ENCODE measurements at places on chromosomes 7 and 10. TPM values are rescaled to one million over a fixed set of nuclear protein-coding genes. Genes with fewer than 3 reads are reported as not detected.
A peak's percentile ranks its signal among the peaks of the same experiment; 100 is the strongest.

CRYGN gene
- total RNA-seq, result not detected

LRRC18 gene
- total RNA-seq, result not detected

PRLHR gene
- total RNA-seq, result not detected

ASAH2B gene
- total RNA-seq, result 19.6 TPM

MRC1 gene
- total RNA-seq, result not detected

DNAAF5 gene
- 66.3 TPM for total RNA-seq

CYP26C1 gene
- not detected for total RNA-seq

STEAP2 gene
- 4.7 TPM for total RNA-seq

MNX1 gene
- total RNA-seq, result 3.7 TPM

LRIT1 gene
- total RNA-seq, result not detected

CEP55 gene
- total RNA-seq, result 62.6 TPM

DNA sequence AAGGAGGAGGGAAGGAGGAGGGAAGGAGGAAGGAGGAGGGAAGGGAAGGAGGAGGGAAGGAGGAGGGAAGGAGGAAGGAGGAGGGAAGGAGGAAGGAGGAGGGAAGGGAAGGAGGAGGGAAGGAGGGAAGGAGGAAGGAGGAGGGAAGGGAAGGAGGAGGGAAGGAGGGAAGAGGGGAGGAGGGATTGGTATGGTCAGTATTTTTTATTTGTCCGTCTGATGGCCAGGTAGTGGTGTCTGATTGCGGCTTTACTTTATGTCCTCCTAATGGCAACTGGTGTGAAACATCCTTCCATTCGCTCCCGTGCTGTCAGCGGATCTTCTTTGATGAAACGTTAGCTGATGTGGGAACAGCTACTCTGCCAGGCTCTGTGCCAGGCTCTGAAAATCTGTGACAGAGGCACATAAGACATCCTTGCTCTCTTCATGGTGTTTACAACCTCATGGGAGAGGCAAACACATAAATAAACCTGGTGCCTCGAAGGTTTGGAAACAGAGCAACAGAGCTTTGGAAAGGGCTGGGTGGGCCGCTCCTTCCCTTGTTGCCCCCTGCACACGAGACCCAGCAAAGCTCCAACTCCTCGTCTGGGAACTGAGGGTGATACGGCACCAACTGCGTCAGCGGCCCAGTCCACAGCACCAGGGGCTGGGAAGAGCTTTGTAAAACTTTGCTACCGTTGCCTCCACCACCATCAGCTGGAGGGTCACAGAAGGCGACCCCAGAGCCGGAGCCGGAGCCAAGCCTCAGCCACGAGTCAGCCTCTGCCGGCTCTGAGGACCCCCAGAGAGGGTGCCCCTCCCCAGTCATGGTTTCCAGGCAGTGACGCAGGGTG lies 40.3 kb downstream of the PDGFA start:
- H3K4me1 ChIP-seq, result peaks cover 7% of the 10 kb centered on the region
- no peaks in the 10 kb centered on the region for H3K27me3 ChIP-seq
- DNase-seq, result no peak
- no peak overlapping the region for H3K4me3 ChIP-seq
- no peak overlapping the region for H3K27ac ChIP-seq

DNA sequence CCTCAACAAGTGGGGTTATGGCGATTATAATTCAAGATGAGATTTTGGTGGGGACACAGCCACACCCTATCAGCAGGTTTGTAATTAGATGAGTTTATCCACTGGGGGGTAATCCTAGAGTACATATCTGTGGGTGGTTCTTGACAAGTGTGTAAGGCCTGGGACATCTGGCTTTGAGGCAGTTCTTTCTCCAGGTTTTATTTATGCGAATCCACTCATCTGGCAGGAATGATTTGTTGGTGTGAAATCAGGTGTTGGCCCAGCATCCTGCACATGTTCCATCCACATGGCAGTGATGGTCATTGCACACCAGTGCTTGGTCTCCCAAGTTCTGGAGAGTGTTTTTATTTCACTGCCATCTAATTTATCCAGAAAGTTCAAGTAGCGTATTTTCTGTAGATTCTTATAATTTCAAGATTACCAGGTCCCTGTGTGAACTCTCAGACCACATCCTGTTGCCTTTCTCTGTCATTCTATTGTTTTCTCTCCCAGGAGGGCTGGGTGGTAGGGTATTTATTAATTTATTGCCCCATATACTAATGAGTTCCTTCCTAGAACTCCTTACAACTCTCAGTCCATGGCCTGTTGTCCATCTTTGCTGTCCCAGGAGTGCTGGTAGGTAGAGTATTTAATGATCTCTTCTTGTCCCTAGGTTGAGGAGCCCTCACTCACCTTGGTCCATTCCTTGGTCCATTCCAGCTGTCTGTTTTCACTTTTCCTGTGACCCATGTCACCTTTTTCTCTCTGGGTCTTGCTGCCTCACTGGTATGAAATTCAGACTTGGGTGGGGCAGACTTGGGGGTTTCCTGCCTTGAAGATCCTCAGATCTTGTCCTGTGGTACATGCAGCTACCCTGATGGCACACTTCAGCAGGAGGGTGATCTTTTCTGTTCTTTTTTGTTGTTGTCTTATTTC lies 10.4 kb downstream of the RALA start:
- peaks cover 10% of the 10 kb centered on the region for H3K36me3 ChIP-seq
- no peaks in the 10 kb centered on the region for H3K27me3 ChIP-seq
- no peak overlapping the region for H3K27ac ChIP-seq
- DNase-seq, result no peak
- no peaks in the 10 kb centered on the region for H3K4me1 ChIP-seq

GRCh38 chr7:46716926-46717325 lies 795.9 kb upstream of the IGFBP3 start:
- no peak for DNase-seq
- H3K27me3 ChIP-seq, result no peaks in the 10 kb centered on the region
- H3K36me3 ChIP-seq, result no peaks in the 10 kb centered on the region
- no peak overlapping the region for H3K27ac ChIP-seq

- no peaks in the 10 kb centered on the region for H3K36me3 ChIP-seq
- no peak overlapping the region for H3K27ac ChIP-seq
- no peak overlapping the region for H3K4me3 ChIP-seq
- no peak for DNase-seq
- H3K4me1 ChIP-seq, result no peaks in the 10 kb centered on the region
- H3K27me3 ChIP-seq, result no peaks in the 10 kb centered on the region
Observed at GRCh38 chr10:120392671-120393079, 64.4 kb upstream of the PLPP4 start.

GRCh38 chr7:77933394-77933793 lies 134.8 kb downstream of the PHTF2 start:
- DNase-seq, result peak; percentile 45
- H3K4me3 ChIP-seq, result no peak overlapping the region
- no peak overlapping the region for H3K27ac ChIP-seq
- no peaks in the 10 kb centered on the region for H3K27me3 ChIP-seq
- peaks cover 6% of the 10 kb centered on the region for H3K4me1 ChIP-seq

- no peak overlapping the region for H3K4me3 ChIP-seq
- DNase-seq, result no peak
- H3K27ac ChIP-seq, result no peak overlapping the region
- no peaks in the 10 kb centered on the region for H3K4me1 ChIP-seq
Observed at GRCh38 chr10:8336629-8337331, 282.3 kb downstream of the GATA3 start.

- H3K4me3 ChIP-seq, result no peak overlapping the region
- no peaks in the 10 kb centered on the region for H3K27me3 ChIP-seq
- no peak overlapping the region for H3K27ac ChIP-seq
- H3K36me3 ChIP-seq, result no peaks in the 10 kb centered on the region
- DNase-seq, result no peak
Observed at GRCh38 chr7:44958645-44959344, 20.0 kb downstream of the MYO1G start.

GRCh38 chr7:110486549-110486948 lies 604.4 kb upstream of the LRRN3 start:
- H3K4me1 ChIP-seq, result no peaks in the 10 kb centered on the region
- no peak overlapping the region for H3K27ac ChIP-seq

GRCh38 chr10:61895898-61896600 lies 5.5 kb upstream of the ARID5B start:
- H3K27ac ChIP-seq, result no peak overlapping the region
- H3K4me1 ChIP-seq, result peaks cover 41% of the 10 kb centered on the region
- DNase-seq, result peak; percentile 78
- no peaks in the 10 kb centered on the region for H3K36me3 ChIP-seq
- no peak overlapping the region for H3K4me3 ChIP-seq
- no peaks in the 10 kb centered on the region for H3K27me3 ChIP-seq

GRCh38 chr7:16644636-16645592 lies 640 bp downstream of the ANKMY2 start:
- 0 out of 2 replicates have a peak overlapping the region, but pooled peaks have one; percentile 12 for H3K27ac ChIP-seq
- H3K36me3 ChIP-seq, result no peaks in the 10 kb centered on the region
- peak overlapping the region; percentile 95 for H3K4me3 ChIP-seq
- DNase-seq, result peak; percentile 41
- no peaks in the 10 kb centered on the region for H3K27me3 ChIP-seq

GRCh38 chr10:108545921-108546320 lies 1377.4 kb downstream of the XPNPEP1 start:
- no peak for DNase-seq
- H3K4me3 ChIP-seq, result no peak overlapping the region
- no peak overlapping the region for H3K27ac ChIP-seq
- no peaks in the 10 kb centered on the region for H3K27me3 ChIP-seq

- H3K4me1 ChIP-seq, result peaks cover 24% of the 10 kb centered on the region
- H3K4me3 ChIP-seq, result peak overlapping the region; percentile 35
- no peaks in the 10 kb centered on the region for H3K27me3 ChIP-seq
- no peaks in the 10 kb centered on the region for H3K36me3 ChIP-seq
- DNase-seq, result peak; percentile 43
Observed at GRCh38 chr7:101114492-101114891, 12.4 kb upstream of the SERPINE1 start.

- peak; percentile 63 for DNase-seq
- H3K4me3 ChIP-seq, result no peak overlapping the region
- no peak overlapping the region for H3K27ac ChIP-seq
Observed at GRCh38 chr10:6912424-6912823, 332.3 kb upstream of the PRKCQ start.

- H3K27ac ChIP-seq, result no peak overlapping the region
- no peak overlapping the region for H3K4me3 ChIP-seq
- no peaks in the 10 kb centered on the region for H3K36me3 ChIP-seq
- H3K27me3 ChIP-seq, result no peaks in the 10 kb centered on the region
- H3K4me1 ChIP-seq, result no peaks in the 10 kb centered on the region
- DNase-seq, result no peak
Observed at GRCh38 chr10:119415536-119416503, 126.7 kb downstream of the RGS10 start.

DNA sequence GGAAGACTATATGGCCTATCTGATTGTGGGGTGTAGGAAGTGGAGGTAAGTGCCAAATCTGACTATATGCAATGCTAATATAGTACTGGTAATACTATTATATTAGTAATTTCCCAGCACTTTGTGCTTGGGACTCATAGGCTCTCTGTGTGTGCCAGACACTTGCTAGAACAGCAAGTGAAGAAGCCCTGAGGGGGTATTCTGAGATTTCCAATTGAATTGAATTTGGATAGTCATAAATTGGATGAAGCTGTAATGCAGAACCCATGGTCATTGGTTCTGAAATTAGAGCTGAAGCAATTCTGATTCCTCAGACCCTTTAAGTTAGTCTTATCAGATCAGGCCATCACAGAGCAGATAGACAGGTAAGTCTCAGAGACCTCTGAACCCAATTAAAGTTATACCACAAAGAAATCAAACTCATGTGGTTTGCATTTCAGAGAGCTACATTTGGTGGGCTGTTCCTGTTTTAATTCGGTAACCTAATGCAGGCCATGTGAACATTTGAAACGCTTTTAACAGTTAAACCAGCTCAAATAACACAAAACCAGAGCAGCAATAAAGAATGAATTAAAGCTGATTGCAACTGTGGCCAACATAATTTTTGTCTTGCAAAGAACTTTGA lies 179.5 kb downstream of the CREB5 start:
- no peak for DNase-seq
- H3K4me1 ChIP-seq, result peaks cover 15% of the 10 kb centered on the region
- no peaks in the 10 kb centered on the region for H3K36me3 ChIP-seq
- no peak overlapping the region for H3K27ac ChIP-seq

DNA sequence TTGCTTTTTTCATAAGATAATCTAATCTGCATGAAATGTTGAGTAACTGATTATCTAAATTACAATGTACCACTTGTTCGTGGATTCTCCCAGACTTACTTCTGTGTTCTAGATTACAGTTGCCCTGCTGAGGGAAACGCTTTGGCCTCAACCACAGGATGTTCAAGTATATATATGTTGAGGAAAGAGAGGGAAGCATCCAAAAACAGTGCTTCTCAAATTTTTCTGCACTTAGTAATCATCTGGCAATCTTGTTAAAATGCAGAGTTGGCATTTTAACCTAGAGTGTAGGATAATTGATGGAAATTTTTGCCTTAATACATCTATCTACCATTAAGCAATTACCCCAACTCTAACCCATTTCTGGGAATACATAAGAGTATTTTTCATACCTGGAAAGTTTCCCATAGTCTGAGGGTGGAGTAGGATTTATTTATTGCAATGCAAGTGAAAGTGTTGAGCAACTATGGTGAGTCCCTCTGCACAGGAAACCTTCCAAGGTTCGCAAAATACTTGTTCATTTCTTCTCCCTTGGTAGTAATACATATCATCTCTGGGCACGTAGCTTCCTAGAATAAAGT lies 59.6 kb upstream of the C1GALT1 start:
- no peaks in the 10 kb centered on the region for H3K27me3 ChIP-seq
- peak; percentile 46 for DNase-seq
- H3K36me3 ChIP-seq, result no peaks in the 10 kb centered on the region
- peaks cover 16% of the 10 kb centered on the region for H3K4me1 ChIP-seq
- peak overlapping the region; percentile 33 for H3K27ac ChIP-seq

DNA sequence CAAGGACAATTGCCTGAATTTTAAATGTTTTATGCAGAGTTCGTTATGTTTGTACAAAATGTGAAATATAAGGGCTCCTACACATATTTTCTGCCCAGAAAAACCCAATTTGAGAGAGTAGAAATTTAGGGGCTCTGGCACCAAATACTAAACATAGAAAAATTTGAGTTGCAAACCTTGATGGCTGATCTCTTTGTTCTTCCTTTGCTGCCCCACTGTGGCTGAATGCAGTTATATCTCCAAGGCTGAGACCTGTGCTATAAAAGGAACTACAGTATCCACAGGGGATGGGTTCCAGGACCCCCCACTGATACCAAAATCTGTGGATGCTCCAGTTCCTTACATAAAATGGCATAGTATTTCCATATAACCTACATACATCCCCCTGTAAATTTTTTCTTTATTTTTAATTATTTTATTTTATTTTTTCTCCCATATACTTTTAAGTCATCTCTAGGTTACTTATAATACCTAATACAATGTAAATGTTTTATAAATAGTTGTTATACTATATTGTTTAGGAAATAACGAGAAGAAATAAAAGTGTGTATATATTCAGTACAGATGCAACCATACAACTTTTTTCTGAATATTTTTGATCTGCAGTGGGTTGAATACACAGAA lies 22.5 kb downstream of the CFAP43 start:
- H3K27ac ChIP-seq, result no peak overlapping the region
- DNase-seq, result peak; percentile 55
- no peaks in the 10 kb centered on the region for H3K36me3 ChIP-seq
- no peaks in the 10 kb centered on the region for H3K27me3 ChIP-seq
- no peak overlapping the region for H3K4me3 ChIP-seq

DNA sequence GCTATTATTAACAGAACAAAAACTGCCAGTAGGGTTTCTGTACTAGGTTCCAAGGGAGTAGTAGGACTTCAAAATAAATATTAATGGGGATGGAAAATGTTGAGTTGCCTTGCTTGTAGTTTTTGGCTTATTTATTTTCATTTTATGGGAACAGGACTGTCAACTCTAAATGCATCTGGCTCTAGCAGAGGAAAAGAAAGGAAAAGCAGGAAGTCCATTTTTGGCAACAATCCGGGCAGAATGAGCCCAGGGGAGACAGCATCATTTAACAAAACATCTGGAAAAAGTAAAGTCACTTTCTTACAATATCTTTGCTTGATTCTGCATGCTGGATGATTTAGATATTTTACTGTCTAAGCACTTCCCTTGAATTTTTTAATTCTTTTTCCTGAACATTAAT lies 69.4 kb downstream of the NOC3L start:
- H3K27me3 ChIP-seq, result no peaks in the 10 kb centered on the region
- no peaks in the 10 kb centered on the region for H3K36me3 ChIP-seq
- DNase-seq, result no peak
- H3K4me3 ChIP-seq, result no peak overlapping the region
- H3K27ac ChIP-seq, result no peak overlapping the region
